ENCODE measurements at places on chromosomes 6 and 20.

GRCh38 chr6:53727748-53728147 lies 62.2 kb upstream of the KLHL31 start:
- no peak for DNase-seq

GRCh38 chr20:56422076-56422823 lies 10.2 kb downstream of the CASS4 start:
- no peak for DNase-seq

GRCh38 chr6:37338745-37339255 lies 15.0 kb upstream of the RNF8 start:
- no peak for DNase-seq

DNA sequence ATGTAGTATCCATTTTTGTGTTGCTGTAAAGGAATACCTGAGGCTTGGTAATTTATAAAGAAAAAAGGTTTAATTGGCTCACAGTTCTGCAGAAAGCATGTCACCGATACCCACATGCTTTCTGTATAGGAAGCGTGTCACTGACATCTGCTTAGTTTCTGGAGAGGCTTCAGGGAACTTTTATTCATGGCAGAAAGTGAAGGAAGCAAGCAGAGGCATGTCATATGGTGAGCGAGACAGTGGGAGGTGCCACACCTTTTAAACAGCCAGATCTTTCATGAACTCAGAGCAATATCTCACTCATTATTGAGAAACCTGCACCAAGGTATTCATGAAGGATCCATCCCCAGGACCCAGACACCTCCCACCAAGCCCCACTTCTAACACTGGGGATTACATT lies 3.5 kb downstream of the SUMO4 start:
- no peak for DNase-seq

DNA sequence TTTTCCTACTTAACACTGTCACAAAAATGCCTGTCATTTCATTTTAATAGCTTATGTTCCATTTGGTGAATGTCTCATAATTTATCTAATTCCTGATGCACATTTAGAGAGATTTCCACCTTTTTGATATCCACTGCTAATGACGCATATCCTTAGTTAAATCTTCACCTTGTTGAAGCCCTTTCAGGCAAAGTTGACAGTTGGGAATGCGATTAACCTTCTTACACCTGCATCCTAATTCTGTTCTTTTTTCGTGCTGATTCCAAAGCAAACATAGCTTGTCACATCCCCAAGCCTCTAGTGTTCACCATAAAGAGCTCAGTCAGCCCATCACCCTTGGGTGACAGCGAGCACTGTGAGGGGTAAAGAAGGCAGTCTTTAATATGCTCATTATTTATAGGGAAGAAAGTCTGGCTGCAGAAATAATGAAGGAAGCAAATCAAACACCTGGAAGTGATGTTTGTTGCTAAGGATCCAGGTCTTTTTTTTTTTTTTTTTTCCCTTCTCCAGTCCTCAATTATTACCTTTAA lies 205.6 kb downstream of the DTNBP1 start:
- no peak for DNase-seq

DNA sequence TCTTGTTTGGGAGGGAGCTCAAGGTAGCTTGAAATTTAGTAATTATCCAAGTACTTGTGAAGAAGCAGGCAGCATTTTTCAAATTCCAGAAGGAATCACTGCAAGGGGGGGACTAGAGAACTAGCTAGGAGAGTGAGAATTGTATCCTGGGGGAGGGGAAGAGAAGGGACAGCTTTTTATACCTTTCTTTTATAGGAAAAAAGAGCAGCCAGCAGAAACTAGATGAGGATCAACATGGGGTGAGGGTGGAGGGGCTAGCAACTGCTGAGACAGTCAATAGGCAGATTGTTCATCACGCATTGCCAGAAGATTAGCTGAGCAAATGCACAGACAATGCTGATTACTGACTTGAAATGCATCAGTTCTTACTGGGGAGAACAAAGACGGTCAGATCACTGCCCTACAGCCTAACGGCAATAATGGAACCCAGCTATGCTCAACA lies 514.3 kb upstream of the CITED2 start:
- no peak for DNase-seq

DNA sequence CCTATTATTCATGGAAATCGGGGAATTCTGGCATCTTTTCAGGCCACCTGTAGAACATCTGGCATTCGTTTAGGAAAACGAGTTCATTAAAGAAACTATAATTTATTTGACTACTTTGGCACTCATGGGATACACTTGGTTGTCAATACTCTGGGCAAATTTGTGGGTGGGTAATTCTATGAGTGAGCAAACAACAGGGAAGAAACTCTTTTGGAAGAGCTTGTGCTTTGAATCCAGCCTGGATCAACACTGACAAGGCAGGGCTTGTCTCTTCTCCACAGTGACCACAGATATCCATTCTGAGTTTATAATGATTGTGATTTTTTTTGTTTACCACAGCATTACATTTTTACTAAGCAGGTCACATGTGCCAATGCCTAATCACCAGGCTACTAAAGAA lies 394.7 kb downstream of the THBS2 start:
- DNase-seq: no peak

DNA sequence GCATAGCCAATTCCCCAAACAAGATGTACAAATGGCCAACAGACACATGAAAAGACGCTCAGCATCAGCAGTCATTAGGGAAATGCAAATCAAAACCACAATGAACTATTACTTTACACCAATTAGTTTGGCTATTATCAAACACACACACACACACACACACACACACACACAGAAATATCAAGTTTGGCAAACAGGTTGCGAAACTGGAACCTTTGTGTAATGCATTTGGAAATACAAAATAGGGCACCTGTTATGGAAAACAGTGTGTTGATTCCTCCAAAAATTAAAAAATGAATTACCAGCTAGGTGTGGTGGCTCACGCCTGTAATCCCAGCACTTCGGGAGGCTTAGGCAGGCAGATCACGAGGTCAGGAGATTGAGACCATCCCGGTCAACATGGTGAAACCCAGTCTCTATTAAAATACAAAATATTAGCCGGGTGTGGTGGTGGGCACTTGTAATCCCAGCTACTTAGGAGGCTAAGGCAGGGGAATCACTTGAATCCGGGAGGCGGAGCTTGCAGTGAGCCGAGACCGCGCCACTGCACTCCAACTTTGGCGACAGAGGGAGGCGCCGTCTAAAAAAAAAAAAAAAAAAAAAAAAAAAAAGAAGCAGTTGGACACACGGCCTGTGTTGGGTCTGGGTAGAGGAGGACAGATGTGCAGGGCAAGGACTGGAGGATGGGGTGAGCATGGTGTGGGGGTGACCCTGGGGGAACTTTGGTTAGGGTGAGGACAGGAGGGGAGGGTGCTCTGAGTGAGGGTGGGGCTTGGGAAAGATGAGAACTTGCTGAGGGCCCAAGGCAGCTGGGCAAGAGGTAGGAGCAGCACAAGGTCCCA lies 23.8 kb downstream of the HLA-F start:
- DNase-seq: no peak

- no peak for DNase-seq
Observed at GRCh38 chr6:55901765-55902270, 26.4 kb upstream of the BMP5 start.

Measured in DMS153 (cell line).